ENCODE measurements at places on chromosomes 13 and 19.
A peak's percentile ranks its signal among the peaks of the same experiment; 100 is the strongest.

- peaks cover 4% of the 10 kb centered on the region for H3K27me3 ChIP-seq
- H3K36me3 ChIP-seq = peaks cover 9% of the 10 kb centered on the region
- no peak for DNase-seq
- no peak overlapping the region for H3K4me3 ChIP-seq
Observed at GRCh38 chr19:50500753-50501151, 10.2 kb downstream of the JOSD2 start.

DNA sequence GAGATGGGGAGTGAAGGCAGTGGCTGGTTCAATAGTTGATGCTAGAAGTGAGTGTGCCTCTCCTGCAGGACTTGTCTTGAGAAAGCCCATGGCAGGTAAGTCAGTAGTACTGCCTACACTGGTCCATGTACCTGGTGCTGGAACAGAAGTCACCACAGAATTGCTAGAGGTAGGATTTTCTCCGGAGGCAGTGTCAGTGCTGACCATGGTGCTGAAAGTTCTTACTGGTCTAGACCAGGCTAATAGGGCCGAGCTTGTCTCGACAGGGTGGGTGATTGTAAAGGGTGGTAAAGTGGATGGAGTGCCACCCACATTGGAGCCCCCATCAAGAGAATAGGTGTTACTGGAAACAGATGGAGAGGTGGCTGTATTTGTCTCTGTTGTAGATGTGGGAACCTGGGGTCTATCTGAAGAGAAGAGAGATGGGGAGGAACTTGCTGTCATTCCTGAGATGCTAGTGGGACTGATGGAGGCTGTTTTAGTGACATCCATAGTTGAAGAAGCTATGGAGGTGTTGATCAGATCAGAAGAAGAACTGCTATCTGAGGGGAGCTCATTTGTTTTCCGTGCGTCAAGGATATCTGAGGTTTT, 36.6 kb downstream of the MUC16 start:
- H3K27ac ChIP-seq = no peak overlapping the region
- no peaks in the 10 kb centered on the region for H3K27me3 ChIP-seq
- H3K4me3 ChIP-seq = no peak overlapping the region

DNA sequence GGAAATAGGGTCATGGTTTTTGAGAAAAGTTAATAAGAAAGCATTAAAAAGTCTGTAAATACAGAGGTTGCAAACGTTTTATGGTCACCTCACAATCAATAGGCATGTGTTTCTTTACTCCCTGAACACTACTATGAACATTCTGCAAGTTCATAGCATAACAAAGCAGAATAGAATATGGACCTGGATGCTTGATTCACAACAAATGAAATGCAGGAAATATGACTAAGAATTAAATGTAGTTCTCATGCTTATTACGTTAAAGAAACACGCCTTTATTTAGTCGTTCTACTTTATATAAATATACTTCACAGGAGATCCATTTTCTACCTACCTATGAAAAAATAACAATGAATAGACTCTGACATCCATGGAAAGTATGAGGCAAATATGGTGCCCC, 344.0 kb downstream of the KCTD12 start:
- DNase-seq = no peak
- no peaks in the 10 kb centered on the region for H3K36me3 ChIP-seq
- H3K4me1 ChIP-seq = no peaks in the 10 kb centered on the region
- H3K27me3 ChIP-seq = no peaks in the 10 kb centered on the region
- H3K27ac ChIP-seq = no peak overlapping the region
- H3K4me3 ChIP-seq = no peak overlapping the region

- peaks cover 3% of the 10 kb centered on the region for H3K4me1 ChIP-seq
- no peaks in the 10 kb centered on the region for H3K27me3 ChIP-seq
- no peak for DNase-seq
- H3K4me3 ChIP-seq = no peak overlapping the region
Observed at GRCh38 chr13:82565201-82565600, 1317.1 kb downstream of the SLITRK1 start.

GRCh38 chr13:49386664-49387063, 57.2 kb downstream of the CAB39L start:
- no peaks in the 10 kb centered on the region for H3K4me1 ChIP-seq
- no peaks in the 10 kb centered on the region for H3K27me3 ChIP-seq
- peaks cover 4% of the 10 kb centered on the region for H3K36me3 ChIP-seq
- DNase-seq = no peak
- H3K27ac ChIP-seq = no peak overlapping the region
- no peak overlapping the region for H3K4me3 ChIP-seq

- H3K4me3 ChIP-seq = peak overlapping the region; percentile 41
- peak; percentile 43 for DNase-seq
- peaks cover 9% of the 10 kb centered on the region for H3K36me3 ChIP-seq
- H3K27me3 ChIP-seq = no peaks in the 10 kb centered on the region
Observed at GRCh38 chr13:98482476-98483444, 94.1 kb downstream of the STK24 start.

GRCh38 chr19:10984166-10984735, 23.4 kb downstream of the SMARCA4 start:
- peaks cover 67% of the 10 kb centered on the region for H3K36me3 ChIP-seq
- H3K4me3 ChIP-seq = peak overlapping the region; percentile 16
- DNase-seq = no peak
- H3K4me1 ChIP-seq = peaks cover 15% of the 10 kb centered on the region
- no peak overlapping the region for H3K27ac ChIP-seq

DNA sequence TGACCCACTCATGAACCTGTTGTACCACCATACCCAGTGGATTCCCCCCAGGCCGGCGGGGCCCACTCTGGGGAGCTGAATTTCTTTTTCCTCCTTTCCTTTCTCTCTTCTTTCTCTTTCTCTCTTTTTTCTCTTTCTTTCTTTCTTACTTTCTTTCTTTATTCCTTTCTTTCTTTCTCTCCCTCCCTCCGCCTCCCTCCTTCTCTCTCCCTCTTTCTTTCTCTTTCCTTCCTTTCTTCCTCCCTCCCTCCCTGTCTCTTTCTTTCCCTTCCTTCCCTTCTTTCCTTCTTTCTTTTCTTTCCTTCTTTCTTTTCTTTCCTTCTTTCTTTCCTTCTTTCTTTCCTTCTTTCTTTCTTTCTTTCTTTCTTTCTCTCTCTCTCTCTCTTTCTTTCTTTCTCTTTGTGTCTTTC, 327.7 kb downstream of the ZNF536 start:
- no peaks in the 10 kb centered on the region for H3K36me3 ChIP-seq
- H3K4me1 ChIP-seq = no peaks in the 10 kb centered on the region
- peaks cover 14% of the 10 kb centered on the region for H3K27me3 ChIP-seq
- no peak overlapping the region for H3K27ac ChIP-seq
- no peak for DNase-seq
- no peak overlapping the region for H3K4me3 ChIP-seq

DNA sequence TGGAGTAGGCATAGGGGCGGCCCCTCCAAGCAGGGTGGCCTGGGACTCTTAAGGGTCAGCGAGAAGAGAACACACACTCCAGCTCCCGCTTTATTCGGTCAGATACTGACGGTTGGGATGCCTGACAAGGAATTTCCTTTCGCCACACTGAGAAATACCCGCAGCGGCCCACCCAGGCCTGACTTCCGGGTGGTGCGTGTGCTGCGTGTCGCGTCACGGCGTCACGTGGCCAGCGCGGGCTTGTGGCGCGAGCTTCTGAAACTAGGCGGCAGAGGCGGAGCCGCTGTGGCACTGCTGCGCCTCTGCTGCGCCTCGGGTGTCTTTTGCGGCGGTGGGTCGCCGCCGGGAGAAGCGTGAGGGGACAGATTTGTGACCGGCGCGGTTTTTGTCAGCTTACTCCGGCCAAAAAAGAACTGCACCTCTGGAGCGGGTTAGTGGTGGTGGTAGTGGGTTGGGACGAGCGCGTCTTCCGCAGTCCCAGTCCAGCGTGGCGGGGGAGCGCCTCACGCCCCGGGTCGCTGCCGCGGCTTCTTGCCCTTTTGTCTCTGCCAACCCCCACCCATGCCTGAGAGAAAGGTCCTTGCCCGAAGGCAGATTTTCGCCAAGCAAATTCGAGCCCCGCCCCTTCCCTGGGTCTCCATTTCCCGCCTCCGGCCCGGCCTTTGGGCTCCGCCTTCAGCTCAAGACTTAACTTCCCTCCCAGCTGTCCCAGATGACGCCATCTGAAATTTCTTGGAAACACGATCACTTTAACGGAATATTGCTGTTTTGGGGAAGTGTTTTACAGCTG, at the start of the genes BRCA2 and ZAR1L:
Gene BRCA2 (plus strand): TSS at position 271 of the 790 bp plus-strand sequence. CDS start 953 bp downstream, outside the sequence.
Gene ZAR1L (minus strand): TSS at position 126 of the 790 bp plus-strand sequence. CDS start 3,438 bp downstream, outside the sequence.
- no peaks in the 10 kb centered on the region for H3K36me3 ChIP-seq
- DNase-seq = peak; percentile 93
- H3K4me3 ChIP-seq = peak within 1 kb of the TSS; percentile 88

- DNase-seq = peak; percentile 46
- peaks cover 10% of the 10 kb centered on the region for H3K36me3 ChIP-seq
- H3K27ac ChIP-seq = no peak overlapping the region
- H3K27me3 ChIP-seq = no peaks in the 10 kb centered on the region
- H3K4me3 ChIP-seq = no peak overlapping the region
- no peaks in the 10 kb centered on the region for H3K4me1 ChIP-seq
Observed at GRCh38 chr13:75830842-75831241, 194.7 kb downstream of the LMO7 start.

- peaks cover 37% of the 10 kb centered on the region for H3K36me3 ChIP-seq
- no peaks in the 10 kb centered on the region for H3K27me3 ChIP-seq
- H3K4me3 ChIP-seq = peak within 1 kb of the TSS; percentile 91
- DNase-seq = peak; percentile 85
Observed at GRCh38 chr19:49690656-49691242, at the start of gene CPT1C. Gene CPT1C, plus strand, starts transcription at chr19:49691116. Its CDS starts 1,137 bp downstream, at chr19:49692253.

- H3K36me3 ChIP-seq = peaks cover 84% of the 10 kb centered on the region
- peaks cover 50% of the 10 kb centered on the region for H3K4me1 ChIP-seq
- DNase-seq = no peak
- no peaks in the 10 kb centered on the region for H3K27me3 ChIP-seq
Observed at GRCh38 chr19:38730470-38730730, 13.9 kb downstream of the CAPN12 start.

DNA sequence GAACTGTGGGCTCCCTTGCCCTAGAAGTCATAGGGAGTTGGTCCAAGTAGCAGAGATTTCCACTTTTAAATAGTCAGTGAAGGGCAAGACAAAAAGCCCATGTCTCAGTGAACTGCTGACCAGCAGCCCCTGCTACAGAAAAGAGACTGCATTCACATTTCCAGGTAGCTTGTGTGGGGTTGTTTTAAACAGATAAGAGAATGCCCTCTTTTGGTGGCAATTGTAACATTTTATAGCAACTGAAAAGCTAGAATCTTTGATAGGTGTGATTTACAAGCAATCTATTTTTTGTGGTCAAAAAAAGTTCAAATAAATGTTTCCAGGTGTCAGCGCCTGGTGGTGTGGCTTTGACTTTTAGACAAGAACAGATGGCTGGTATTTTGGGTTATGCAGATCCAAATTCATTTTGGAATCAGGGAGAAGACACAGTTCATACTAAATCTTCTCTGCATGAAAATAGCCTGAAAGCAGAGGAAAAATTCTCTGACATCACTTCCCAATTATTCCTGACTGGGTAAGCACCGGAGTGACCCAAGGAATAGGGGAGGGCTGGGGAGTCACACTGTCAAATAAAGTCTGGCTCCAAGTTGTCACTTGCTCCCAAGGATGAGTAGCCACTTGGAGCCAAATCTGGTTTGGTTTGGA, 26.2 kb upstream of the GPR12 start:
- no peak overlapping the region for H3K4me3 ChIP-seq
- H3K27me3 ChIP-seq = peaks cover 42% of the 10 kb centered on the region
- peaks cover 1% of the 10 kb centered on the region for H3K4me1 ChIP-seq
- H3K27ac ChIP-seq = no peak overlapping the region
- no peaks in the 10 kb centered on the region for H3K36me3 ChIP-seq

DNA sequence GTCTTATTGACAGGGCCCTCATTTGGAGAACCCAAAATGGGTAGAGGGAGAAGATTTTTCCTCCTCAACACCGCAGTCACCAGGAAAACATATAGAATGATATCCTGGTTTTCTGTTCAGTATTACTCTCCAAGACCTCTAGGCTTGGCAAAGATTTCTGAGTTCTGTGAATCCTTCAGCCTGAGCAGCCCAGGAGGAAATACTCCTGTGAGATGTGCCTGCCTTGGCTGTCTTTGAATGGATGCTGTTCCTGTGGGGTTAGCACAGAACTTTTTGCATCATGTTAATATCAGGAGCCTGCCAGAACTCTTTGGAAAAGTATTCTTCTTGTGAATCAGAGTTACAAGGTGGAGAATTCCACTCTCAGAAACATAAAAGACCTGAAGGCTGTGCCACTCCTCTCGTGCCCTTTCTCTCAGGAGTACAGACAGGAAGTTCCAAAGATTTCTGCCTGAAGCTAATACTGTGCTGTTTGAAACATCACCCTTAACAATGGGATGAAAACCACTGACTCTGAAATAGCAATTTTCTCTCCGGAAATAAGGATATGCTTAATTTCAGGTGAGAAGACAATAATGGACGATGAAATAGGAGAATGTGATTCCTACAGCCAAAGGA, 520.1 kb upstream of the NBEA start:
- no peaks in the 10 kb centered on the region for H3K27me3 ChIP-seq
- no peak overlapping the region for H3K27ac ChIP-seq
- H3K36me3 ChIP-seq = no peaks in the 10 kb centered on the region
- no peak for DNase-seq
- H3K4me3 ChIP-seq = no peak overlapping the region

- DNase-seq = no peak
- H3K4me3 ChIP-seq = no peak overlapping the region
- H3K36me3 ChIP-seq = no peaks in the 10 kb centered on the region
- H3K4me1 ChIP-seq = no peaks in the 10 kb centered on the region
- H3K27ac ChIP-seq = no peak overlapping the region
- H3K27me3 ChIP-seq = no peaks in the 10 kb centered on the region
Observed at GRCh38 chr13:78816154-78816553, 157.2 kb upstream of the OBI1 start.

DNA sequence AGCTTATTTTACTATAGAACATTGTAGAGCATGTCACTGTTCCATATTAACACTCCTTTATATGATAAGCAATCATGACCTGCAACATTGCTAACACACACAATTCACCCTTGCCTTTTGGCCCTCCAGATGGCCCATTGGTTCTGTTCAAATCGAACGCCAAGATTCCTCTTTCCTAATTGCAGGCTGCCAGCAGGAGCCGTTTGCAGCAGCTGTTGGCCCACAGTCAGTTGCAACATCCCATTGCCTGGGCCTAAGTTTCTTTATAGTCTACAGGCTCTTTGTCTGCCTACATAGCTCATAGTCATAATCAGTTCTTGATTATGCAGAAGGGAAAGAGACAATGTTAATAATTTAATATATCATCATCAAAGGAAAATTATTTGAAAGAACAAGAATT, 37.6 kb downstream of the KCTD12 start:
- DNase-seq = peak; percentile 14
- no peaks in the 10 kb centered on the region for H3K36me3 ChIP-seq
- no peak overlapping the region for H3K27ac ChIP-seq
- H3K4me3 ChIP-seq = no peak overlapping the region
- no peaks in the 10 kb centered on the region for H3K27me3 ChIP-seq

- no peak overlapping the region for H3K27ac ChIP-seq
- no peak for DNase-seq
- no peaks in the 10 kb centered on the region for H3K36me3 ChIP-seq
- no peak overlapping the region for H3K4me3 ChIP-seq
Observed at GRCh38 chr13:30124131-30124768, 183.1 kb downstream of the KATNAL1 start.

DNA sequence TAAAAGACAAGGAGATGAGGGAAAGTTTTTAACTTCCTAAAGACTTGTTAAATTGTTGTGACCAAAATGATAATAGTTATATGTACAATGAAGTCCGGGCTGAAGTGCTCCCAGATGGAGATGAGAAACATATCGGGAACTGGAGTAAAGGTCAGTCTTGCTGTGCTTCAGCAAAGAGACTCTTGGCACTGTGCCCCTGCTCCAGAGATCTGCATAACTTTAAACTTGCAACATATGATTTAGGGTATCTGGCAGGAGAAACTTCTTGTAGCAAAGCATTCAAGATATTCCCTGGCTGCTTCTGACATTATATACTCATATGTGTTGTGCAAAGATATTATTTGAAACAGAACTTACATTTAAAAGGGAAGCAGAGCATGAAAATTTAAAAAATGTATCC, 786.6 kb upstream of the SLITRK6 start:
- H3K4me1 ChIP-seq = peaks cover 2% of the 10 kb centered on the region
- peak; percentile 81 for DNase-seq
- no peaks in the 10 kb centered on the region for H3K27me3 ChIP-seq
- no peaks in the 10 kb centered on the region for H3K36me3 ChIP-seq

All from mesenchymal stem cell (in vitro differentiated cells and primary cell).